Upper lobe of left lung (tissue), 6 donors: ENCODE measurements at places on chromosomes 7 and 10. TPM values are rescaled to one million over a fixed set of nuclear protein-coding genes. Genes with fewer than 3 reads are reported as not detected.

The HOXA10 gene
- not detected for total RNA-seq

The MMD2 gene
- not detected for total RNA-seq

The TRIL gene
- 8.4 TPM for total RNA-seq

- no peaks in the 10 kb centered on the region for H3K27me3 ChIP-seq
- no peaks in the 10 kb centered on the region for H3K36me3 ChIP-seq
- H3K27ac ChIP-seq = peak overlapping the region; percentile 41
- peaks cover 17% of the 10 kb centered on the region for H3K4me1 ChIP-seq
- DNase-seq = no peak
- H3K4me3 ChIP-seq = no peak overlapping the region
Measured at GRCh38 chr7:102322202-102322715, 34.0 kb downstream of the SPDYE6 start.

DNA sequence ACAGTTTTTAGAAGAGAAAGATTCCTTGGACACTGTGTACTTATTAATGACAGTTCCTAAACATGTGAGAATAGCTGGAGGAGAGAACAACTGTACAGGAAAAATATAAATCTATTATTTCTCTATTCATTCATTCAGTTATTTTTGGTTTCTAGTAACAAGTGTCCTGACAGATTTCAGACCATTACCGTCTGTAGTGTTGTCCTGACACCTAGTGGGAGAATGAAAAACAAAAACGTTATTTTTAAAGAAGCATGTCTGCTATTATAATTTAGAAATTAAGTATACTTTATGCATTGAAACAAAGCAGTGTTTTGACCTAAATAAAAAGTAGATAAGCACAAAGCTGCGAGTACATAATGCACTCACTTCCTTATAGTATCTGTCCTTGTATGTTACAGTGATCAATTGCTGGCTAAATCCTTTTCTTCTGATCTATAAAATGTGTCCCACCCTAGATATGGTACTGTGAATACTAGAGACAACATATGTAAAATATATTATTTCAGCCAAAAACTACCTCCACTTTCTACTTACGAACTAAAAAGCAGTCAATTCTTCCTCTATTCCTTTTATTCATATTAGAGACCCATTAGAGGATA, 575.6 kb downstream of the ARL4A start:
- no peak for DNase-seq
- no peak overlapping the region for H3K4me3 ChIP-seq
- no peaks in the 10 kb centered on the region for H3K36me3 ChIP-seq
- H3K27ac ChIP-seq = no peak overlapping the region
- no peaks in the 10 kb centered on the region for H3K4me1 ChIP-seq
- H3K27me3 ChIP-seq = no peaks in the 10 kb centered on the region

- no peaks in the 10 kb centered on the region for H3K4me1 ChIP-seq
- DNase-seq = no peak
- no peaks in the 10 kb centered on the region for H3K36me3 ChIP-seq
- no peak overlapping the region for H3K27ac ChIP-seq
Measured at GRCh38 chr10:65931291-65932070, 994.4 kb upstream of the LRRTM3 start.

GRCh38 chr10:79460687-79461086, 15.3 kb upstream of the ZCCHC24 start:
- no peak for DNase-seq
- no peak overlapping the region for H3K4me3 ChIP-seq
- no peaks in the 10 kb centered on the region for H3K27me3 ChIP-seq
- H3K36me3 ChIP-seq = no peaks in the 10 kb centered on the region
- H3K27ac ChIP-seq = no peak overlapping the region
- no peaks in the 10 kb centered on the region for H3K4me1 ChIP-seq

- no peak overlapping the region for H3K4me3 ChIP-seq
- H3K36me3 ChIP-seq = no peaks in the 10 kb centered on the region
- H3K27ac ChIP-seq = no peak overlapping the region
- no peaks in the 10 kb centered on the region for H3K27me3 ChIP-seq
- no peak for DNase-seq
Measured at GRCh38 chr10:29064680-29065079, 224.2 kb upstream of the LYZL1 start.
